Activated CD8-positive, alpha-beta T cell treated with anti-CD3 and anti-CD28 coated beads, Interleukin-2, amount 10 ng/mL, durations not matched to agents 7 days and 5 days (primary cell): ENCODE measurements at places on chromosomes 2 and 18.

- no peak for DNase-seq
Measured at GRCh38 chr18:67514465-67514864, 2.1 kb downstream of the DSEL start.

GRCh38 chr2:38263293-38263692, 113.8 kb downstream of the ATL2 start:
- no peak for DNase-seq

DNA sequence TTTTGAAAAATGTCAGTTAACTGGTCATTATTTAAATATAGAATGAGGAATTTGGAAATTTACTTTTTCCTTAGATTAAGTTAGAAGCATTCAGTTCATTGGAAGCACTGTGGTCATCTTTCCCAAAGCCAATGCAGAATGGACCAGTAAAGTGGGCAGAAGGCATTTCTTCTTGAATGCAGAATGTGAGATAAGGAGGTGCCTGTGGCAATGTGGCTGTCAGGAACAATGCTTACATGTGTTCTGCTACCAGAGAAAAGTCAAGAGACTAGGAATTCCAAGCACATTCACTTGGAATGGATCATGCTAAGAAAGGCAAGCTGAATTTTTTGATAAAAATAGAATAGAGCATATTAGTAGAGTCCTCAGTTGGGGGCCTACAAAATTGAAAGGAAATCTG, 295.0 kb upstream of the KCNH7 start:
- no peak for DNase-seq

DNA sequence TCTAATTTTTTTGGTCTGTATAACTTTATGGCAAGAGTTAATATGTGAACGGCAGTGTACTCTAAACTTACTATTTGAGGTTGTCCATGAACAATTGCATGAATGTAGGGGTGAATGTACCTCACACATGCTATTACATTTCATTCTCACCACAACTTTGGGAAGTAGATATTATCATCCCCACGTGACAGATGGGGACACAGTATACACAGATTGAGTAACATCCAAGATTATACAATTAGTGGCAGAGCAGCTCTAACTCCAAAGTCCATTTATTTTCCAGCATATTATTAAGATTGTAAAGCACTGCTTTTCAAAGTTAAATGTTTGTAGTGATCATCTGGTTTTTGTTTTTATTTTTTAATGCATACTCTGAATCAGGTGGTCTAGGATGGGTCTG, 622.1 kb upstream of the ZEB2 start:
- DNase-seq: no peak

- no peak for DNase-seq
Measured at GRCh38 chr2:180990337-180990736, 9.9 kb downstream of the UBE2E3 start.

DNA sequence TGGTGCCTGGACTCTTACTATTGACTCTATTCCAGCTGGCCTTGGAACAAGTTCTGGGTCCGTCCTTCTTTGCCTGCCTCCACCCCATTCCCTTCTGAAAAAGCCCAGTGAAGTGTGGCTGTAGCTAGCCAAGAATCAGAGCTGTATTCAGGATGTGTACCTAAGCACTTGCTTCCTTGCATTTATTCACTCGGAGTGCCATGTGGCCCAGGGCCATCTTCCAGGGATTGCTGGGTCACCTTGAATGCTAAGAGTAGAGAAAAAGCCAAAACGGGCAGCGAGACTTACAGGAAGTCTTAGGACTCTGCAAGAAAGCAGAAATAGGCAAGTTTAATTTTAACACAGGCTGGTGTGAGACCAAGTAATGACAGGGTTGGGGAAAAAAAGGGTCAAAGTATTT, 4.1 kb downstream of the ITGA6 start:
- DNase-seq: no peak

DNA sequence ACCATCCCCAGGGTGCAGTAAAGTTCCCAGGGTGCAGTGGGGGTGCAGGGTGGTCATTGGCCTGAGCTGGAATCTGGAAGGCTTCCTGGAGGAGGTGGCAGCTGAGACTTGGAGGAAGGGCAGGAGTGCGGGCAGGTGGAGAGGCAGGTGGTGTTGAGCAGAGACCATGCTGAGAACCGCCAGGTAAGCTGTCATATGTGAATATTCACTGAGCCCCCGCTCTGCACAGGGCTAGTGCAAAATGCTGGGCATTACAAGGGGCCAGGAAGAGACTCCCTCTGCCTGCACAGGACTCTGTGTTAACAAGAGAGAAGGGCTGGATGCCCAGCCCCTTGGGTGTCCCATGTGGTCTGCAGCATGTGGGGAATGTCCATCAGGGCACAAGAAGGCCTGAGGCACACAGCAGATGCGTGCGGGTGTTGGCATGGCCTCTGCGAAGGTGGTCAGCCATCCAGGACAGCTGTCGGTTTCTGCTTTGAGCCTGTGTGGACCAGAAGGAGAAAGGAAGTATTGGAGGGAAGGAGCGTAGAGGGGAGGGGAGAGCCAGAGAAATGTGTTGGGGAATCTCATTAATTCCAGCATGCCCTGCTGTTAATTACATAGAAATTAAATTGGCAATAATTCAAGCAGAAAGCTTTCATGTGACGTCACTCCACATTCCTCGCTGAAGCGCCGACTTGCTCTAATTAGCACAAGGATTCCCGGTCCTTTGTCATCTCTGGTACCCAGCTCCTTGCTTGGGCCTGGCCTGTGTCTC, 62.8 kb upstream of the OTOS start:
- no peak for DNase-seq

DNA sequence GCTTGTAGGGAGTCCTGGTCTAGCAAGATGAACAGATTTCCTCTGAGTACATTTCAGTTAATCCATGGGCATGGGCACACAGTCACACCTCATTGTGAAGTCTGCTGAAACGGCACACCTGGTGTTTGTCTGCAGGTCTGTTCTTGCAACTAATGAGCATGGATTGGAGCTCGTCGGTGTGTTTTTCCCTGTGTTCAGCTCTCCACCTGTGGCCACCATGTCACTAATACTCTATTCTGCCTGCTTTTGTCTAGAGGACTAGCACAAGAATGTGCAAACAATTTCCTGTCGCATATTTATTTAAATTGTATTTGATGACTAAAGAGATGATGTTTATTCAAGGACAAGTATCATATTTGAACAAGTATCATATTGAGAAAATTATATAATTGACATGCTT, 24.5 kb upstream of the PPP4R1 start:
- DNase-seq: no peak

DNA sequence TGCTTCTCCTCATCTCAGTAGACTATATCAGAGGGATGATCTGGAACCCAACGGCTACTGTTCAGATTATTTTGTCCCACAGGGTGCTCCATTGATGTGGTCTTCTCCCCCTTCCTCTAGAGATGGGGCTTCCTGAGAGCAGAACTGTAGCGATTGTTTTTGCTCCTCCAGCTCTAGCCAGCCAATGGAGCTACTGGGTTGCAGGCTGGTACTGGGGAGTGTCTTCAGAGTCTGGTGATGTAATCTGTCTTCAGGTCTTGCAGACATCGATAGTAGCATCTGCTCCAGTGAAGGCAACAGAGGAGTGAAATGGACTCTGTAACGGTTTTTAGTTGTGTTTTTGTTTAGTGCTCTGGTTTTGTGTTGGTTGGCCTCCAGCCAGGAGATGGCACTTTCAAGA, 621.9 kb downstream of the RNF144A start:
- no peak for DNase-seq

DNA sequence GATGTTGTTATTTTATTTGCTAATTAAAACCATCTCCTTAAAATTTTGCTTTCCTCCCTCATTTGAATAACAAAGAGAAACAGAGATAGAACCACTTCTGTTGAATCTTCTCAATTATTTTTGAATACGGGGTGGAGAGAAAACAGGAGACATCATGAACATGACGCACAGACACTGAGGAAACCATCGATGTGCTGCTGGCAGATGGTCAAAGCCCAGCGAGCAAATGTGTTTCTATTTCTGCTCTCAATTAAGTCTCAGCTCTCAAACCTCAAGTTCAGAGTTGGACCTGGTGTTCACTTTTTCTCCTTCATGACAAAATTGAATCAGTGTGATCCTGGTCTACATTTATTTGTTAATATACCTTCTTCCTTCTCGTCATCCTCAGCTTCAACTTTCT, 36.1 kb upstream of the TWIST2 start:
- DNase-seq: no peak

DNA sequence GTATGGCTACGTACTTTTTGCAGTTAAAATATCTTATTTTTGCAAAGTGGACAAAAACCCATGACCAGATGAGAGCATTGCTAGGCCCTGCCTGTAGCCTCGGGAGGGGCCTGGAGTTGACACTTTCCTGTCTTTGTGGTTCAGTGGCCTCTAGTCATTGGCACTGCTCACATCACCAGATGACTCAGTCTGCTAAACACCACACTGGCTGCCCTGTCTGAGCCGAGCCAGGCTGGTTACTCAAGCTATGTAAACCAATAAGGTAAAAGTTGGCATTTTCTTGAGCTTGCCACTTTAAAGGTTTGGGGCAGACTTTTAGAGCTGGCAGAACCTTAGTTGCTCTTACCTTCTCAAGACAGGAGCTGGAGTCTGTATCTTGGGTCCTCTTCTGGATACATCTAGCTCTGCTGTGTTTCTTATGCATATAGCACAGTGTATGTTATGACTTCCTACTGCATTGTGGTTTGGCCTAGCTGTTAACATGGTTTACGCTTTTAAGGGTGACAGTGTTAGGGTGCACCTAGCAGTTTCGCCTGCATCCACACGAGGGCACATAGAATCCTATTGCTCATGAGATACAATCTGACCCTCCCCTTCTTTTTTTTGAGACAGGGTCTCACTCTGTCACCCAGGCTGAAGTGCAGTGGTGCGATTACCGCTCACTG, 76.4 kb downstream of the AP1S3 start:
- DNase-seq: peak; percentile 85

- DNase-seq: no peak
Measured at GRCh38 chr2:229526951-229527350, 187.4 kb downstream of the DNER start.

GRCh38 chr2:128502200-128502599, 183.5 kb upstream of the HS6ST1 start:
- no peak for DNase-seq

GRCh38 chr2:25673300-25674076, at the start of gene DTNB:
Gene DTNB, minus strand, starts transcription at chr2:25673577. Its CDS starts 20,917 bp downstream, at chr2:25652660.
- peak; percentile 79 for DNase-seq

DNA sequence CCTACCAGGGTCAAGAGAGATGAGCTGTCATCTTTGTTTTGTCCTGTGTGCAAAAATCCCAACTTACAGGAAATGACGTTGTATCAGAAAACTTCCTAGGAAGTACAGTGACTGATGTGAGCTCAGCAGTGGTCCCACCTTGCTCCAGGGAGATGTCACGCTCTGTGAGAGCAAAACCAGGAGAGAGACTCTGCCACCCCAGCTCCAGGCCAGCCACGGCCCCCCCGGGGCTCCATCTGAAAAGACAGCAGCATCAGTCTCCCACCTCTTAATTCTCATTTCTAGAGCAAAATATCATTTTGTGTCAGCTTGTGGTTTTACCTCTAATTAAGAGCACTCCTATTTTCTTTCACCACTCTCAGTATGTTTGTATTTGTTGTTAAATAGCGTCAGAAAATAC, 57.5 kb downstream of the MYL12B start:
- DNase-seq: no peak

DNA sequence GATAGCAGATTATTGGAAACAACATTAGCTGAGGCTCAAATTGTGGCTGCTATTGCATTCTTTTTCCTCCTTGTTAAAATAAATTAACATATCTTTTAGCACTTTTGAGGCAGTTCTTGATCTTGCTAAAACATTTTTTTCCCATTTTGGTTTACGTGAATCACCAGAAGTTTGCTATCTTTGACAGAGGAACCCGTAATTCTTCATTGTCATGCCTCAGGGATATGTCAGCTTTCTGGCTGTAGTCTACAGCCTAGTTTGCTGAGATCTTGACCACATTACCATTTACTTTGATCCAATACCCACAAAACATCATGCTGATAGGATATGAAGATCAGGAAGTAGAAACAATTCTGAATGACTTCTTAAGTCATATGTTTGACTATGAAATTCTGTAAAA, 25.1 kb upstream of the FANCL start:
- no peak for DNase-seq

GRCh38 chr2:154992826-154993225, 294.3 kb downstream of the KCNJ3 start:
- no peak for DNase-seq

DNA sequence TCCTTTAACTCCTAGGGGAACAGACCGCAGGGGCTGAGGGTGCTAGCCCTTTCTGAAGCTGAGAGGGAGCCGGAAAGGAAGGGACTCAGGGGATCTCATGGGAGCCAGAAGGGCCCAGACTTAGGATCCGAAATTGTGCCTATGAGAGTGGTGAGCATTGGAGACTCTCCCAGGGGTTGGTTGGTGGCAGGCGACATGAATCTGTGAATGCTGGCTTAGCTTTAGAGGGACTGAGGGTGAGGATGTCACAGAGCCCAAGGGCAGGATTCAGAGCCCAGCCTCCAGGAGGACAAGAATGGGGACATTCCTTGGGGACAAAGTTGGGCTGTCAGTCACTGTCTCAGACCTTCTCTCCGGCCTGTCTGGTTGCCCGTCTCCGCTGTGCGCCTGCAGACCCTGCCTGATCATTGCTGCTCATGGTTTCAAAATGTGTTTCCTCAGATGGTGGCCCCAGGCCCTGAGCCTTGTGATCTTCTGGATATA, 17.5 kb downstream of the GNLY start:
- no peak for DNase-seq

- DNase-seq: no peak
Measured at GRCh38 chr2:30454571-30454970, 7.5 kb downstream of the LCLAT1 start.

- no peak for DNase-seq
Measured at GRCh38 chr2:79453918-79454317, 58.9 kb upstream of the CTNNA2 start.

- DNase-seq: no peak
Measured at GRCh38 chr2:20723543-20723942, 56.6 kb downstream of the GDF7 start.

- no peak for DNase-seq
Measured at GRCh38 chr2:238063414-238064189, 2.8 kb downstream of the SCLY start.

- DNase-seq: no peak
Measured at GRCh38 chr2:33727361-33728032, 128.4 kb upstream of the FAM98A start.

DNA sequence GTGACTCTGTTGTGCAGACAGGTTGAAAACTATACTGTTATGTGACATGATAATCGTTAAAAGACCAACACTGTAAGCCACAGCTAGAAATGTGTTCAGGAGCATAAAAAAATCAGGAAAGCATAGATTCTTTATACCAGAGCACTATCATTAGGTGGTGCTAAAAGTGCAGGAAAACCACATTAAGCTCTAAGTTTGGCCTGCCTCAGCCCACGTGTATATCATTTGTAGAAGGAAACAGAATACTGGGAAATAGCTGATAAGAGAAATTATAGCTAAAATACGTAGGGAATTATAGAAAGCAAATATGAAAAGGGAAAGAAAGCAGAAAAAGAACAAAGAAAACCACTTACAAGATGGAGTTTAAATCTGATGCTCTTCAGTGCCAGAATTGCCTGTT, 26.5 kb upstream of the C2orf74 start:
- DNase-seq: no peak
